ENCODE measurements at places on chromosomes 4 and X.
A peak's percentile ranks its signal among the peaks of the same experiment; 100 is the strongest.

DNA sequence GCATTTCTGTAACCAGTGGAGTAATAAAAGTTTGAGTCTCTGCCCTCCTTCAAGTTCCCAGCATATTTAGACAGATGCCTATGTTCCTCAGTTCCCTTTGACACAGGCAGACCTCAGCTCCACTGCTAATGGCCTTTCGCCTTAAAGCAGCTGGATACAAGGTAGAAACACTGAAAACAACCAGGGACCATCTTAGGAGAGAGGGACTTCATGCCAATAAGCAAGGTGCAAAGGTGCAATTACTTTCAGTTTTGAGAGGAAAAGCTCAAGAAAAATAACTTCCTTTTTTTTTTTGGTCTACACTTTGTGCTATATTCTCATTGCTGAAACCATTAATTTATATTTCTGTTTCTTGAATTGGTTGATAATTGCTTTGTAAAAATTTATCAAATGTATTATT, 781.9 kb upstream of the GALNTL6 start:
- DNase-seq, result no peak

GRCh38 chr4:143140696-143141095, 44.0 kb upstream of the USP38 start:
- no peak for DNase-seq

DNA sequence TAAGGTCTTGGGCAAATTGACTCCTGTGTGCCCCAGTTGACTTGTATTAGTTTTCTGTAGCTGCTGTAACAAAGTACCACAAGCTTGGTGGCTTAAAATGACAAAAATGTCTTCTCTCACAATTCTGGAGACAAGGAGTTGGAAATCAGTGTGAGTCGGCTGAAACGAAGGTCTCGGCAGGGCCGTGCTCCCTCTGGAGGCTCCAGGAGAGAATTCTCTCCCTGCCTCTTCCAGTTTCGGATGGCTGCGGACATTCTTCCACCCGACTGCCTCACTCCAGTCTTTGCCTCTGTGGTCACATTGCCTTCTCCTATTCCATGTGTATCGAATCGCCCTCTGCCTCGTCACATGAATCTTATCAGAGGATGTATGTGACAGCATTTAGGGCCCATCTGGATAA, 66.0 kb upstream of the PHOX2B start:
- peak; percentile 15 for DNase-seq

GRCh38 chr4:8410066-8410625, 30.4 kb downstream of the ACOX3 start:
- DNase-seq, result no peak

DNA sequence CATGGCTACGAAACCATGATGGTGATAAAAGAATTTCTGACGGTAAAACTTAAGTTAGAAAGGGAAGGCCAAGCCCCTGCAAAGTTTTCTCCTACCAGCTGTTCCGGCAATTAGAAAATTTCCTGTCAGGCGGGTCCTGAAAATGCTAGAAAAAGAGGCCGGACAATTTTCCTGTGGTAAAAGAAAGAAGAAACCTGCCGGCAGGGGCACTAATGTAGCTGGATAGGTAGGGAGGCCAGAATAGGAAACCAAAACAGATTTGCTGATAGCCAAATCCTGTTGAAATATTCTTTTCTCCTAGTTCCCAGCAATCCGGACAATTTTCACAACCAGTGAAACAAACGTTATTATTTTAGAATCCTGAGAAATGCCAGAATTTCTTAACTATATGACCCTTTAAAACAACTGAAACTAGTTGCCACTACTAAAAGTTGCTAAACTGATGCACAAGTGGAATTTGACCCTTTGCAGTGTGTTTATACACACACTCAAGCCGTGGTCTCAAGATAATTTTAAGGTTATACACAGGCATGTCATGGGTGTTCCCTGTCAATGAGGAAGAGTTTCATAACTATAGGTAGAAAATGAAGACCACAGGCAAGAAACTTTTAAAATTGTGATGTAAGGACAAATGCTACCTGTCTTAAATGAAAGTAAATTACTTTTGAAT, 47.7 kb downstream of the RPS6KA3 start:
- peak; percentile 11 for DNase-seq

DNA sequence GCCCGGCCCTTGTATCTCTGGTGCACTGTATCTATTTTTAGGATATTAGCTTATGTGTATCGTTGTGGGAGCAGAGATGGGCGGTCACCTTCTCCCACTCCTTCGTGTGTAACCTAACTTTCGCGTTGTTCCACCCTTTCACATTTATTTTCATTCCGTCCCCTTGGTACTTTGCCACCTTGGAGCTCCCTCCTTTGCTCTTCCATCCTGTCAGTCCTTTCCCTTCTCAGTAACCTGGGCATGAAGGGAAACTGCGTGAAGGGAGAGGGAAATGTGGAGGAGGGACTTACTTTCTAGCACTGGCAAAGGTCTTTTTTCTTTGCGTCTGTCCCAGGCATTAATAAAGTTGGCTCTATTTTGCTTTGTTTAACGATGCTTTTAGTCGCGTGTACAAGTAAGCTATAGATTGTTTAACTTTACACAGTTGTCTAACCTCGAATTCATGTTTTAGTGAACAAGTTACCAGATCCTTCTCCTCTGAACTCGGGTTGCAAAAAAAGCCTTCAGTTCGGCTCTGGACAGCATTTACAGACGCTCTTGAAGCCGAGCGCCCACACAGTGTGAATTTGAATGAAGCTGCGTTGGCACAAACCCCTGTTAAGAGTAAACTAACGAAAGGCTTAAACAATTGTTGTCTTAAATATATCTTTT, 3.9 kb downstream of the PCDH10 start:
- no peak for DNase-seq

DNA sequence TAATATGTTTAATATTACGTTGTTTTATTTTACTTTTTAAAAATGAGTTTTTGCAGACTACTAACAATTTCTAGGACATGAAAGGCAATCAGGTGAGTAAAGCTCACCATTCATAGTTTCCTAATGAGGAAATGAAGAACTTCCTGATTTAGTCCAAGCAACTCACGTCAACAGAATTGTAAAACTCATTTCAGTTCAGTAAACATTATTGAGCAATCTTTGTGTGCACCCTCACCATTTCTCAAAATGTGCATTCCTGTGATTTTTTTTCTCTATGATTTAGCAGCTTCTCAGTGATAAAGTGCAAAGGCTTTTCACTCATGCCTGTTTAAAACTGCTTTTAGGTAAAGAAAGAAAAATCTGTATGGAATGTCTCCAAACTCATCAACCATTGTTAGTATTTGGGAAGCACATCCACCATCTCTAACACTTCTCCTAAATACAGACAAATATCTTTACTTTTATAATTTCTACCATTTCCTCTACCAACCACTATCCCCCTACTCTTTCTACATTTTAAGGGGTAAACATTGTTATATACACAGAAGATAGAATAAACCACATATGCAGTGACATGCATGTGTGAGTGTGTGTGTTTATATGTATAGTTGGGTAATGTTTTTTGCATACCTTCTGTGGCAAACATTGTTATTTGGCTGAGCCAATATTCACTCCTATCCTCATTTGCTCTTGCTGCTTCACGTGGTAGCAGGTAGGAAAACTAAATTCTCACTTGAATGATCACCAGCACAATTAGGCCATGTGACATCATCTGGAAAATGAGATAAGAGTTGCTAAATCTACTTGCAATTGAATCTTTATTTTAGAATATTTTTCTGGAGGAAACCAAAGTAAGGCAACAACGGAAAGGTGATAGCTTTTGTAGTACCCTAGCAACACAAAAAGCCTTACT, 54.7 kb upstream of the PRDM8 start:
- no peak for DNase-seq

DNA sequence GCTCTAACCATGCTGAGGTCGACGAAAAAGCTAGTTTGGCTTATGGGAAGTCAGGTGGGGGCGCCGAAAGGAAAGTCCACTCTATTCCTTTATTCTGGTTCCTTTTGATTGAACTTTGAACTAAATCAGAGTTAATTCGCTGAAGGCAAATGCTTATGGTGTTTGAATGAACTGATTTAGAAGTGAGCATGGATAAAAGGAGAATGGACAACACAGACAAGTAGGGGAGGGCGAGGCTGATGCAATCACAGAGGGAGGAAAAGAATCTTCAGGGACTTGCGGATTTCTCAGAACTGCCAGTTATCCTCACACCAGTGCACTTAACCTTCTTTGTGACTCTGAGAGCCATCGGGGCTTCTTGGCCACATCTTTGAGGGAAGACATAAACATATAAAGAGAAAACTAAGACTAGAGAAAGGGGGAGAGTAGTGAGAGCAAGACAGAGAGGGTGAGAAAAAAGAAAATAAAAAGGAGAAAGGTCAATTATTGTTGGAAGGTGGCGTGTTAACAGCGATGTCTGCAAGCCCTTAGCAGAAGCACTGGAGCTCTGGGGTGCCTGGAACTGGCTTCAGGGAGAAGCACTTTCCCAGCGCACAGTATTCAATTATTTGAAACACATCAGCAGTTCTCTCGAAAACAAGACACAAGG, 79.6 kb upstream of the PLAC1 start:
- no peak for DNase-seq

DNA sequence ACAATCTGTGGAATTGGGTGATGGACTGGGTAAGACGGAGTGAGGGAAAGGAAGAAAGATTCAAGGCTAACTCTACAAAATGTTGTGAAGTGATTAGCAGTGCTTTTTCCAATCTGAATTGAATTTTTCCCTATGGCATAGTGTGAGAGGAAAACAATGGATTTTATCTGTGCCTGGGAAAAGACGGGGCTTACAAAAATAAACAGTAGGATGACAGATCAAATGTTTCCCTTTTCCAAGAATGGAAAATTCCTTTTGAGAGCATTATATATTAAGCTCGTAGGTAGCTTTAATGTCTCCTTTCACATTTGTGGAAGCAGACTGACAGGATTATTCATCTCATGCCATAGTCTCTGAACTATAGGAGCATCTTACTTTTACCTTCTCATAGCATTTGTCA, 27.8 kb downstream of the ATP11C start:
- no peak for DNase-seq

DNA sequence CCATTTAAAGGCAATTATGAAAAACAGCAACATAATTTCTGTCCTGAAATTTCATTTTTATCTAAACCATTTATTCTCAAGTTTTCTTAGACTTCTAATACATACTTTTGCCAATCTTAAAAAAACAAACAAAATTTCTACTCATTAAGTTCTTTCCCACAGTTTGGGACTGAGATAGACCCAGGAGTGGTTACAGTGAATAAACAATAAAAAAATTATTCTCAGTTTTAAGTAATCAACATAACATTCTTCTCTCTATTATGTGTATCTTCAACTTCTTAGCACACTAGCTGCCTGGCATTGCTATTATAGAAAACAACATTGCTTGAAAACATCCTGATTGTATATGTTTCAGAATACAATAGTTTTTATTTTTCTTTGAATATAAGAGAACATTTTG, 532.8 kb downstream of the IL15 start:
- DNase-seq, result no peak

GRCh38 chr4:53507058-53507457, 84.2 kb downstream of the LNX1 start:
- no peak for DNase-seq

- DNase-seq, result peak; percentile 78
These were observed 1.3 kb downstream of the TBL1X start for GRCh38 chrX:9466124-9466495.

GRCh38 chr4:111602848-111603247, 542.4 kb upstream of the FAM241A start:
- DNase-seq, result no peak

- DNase-seq, result no peak
These were observed 74.7 kb upstream of the C4orf50 start for GRCh38 chr4:6092971-6093370.

- DNase-seq, result no peak
These were observed 781.1 kb downstream of the RAB28 start for GRCh38 chr4:12703036-12703435.

- no peak for DNase-seq
These were observed 61.6 kb upstream of the TMEM33 start for GRCh38 chr4:41873380-41874295.

GRCh38 chr4:55363691-55364351, 17.8 kb downstream of the SRD5A3 start:
- DNase-seq, result no peak

- DNase-seq, result no peak
These were observed 188.3 kb downstream of the RASL11B start for GRCh38 chr4:53050361-53050774.

DNA sequence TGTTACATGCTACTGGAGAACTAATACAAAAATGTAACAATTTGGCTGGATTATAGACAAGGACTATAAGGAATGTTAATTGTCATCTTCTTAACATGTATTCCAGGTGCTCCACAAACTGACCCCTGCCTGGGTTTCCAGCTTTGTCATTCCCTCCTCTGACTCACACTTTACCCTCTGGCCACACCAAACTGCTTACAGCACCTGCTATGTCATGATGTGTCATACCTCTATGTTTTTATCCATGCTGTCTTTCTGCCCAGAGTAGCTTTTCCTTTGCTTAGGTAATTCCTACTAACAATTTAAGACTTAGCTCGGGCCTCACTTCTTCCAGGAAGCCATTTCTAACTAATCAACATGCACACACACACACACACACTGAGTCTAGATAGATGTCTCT, 14.0 kb upstream of the SHROOM4 start:
- DNase-seq, result no peak

Data from right cardiac atrium (tissue), 5 donors.